SW 1271 (cell line): ENCODE measurements at places on chromosomes 2 and 18.

- no peak for DNase-seq
Measured at GRCh38 chr18:77107292-77107691, 25.3 kb downstream of the MBP start.

DNA sequence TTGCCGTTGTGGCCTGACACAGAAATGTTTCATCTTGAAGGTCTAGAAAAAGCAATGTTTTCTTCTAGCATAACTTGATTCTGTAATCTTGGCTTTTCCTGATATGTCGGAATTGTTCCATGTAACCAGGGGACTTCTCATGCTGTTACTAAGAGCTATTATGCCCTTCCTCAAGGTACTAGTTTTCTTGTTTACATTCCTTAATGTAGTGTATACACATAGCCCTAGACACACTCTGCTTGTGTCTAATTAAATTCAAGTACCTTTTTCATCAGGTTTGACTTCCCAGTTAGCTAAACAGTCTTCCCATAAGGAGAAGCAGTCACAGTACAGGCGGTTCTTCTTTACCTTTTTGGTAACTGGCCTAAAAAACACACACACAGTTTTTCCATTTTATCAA is 122.8 kb upstream of the MSH6 start:
- no peak for DNase-seq

DNA sequence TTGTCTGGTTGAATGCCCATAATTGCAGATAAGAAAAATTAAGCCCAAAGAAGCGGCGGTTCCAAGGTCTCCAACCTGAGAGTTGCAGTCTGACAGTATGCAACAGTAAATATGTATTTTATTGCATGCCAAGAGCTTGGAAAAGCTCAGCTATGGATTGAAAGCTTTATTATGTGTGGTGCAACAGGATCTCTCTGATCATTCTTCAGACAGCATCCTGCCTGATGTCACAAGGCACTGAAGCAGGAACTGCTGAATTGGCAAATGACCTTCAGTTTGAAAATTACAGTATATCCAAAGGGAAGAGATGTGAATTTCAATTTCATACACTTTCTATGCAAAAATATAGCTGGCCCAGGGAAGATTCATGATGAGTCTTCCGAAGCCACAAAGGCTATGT is 42.5 kb downstream of the DOCK10 start:
- DNase-seq, result no peak

- no peak for DNase-seq
Measured at GRCh38 chr2:153606623-153607022, 128.1 kb upstream of the RPRM start.

GRCh38 chr2:234770031-234770506 is 181.7 kb upstream of the SH3BP4 start:
- no peak for DNase-seq

- no peak for DNase-seq
Measured at GRCh38 chr2:41068740-41069139, 616.9 kb upstream of the SLC8A1 start.

GRCh38 chr2:222413295-222413911 is 10.9 kb upstream of the SGPP2 start:
- no peak for DNase-seq

DNA sequence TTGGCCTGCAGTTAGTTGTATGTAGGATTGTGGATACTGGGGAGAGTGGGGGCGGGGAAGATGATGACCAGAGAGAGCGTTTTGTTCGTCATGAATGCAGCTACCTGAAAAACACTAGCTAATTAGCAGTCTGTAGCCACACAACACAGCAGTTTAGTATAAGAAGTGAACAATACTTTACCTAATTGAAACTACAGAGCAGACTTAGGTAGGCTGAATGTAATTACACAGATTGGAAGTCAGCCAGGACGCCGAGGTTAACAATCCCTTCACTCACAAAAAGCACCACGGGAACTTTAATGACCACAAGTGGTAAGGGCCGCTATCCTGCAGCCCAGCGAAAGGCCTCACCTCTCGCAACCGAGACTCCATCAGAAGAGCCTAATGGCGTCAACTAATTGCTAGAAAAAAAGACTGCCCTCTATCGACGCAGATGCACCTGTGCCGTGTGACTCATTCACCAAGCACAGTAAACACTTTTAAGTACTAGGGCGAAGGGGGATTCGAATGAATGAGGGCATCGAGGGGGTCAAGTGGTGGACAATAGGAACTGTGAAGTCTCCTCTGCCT is 591.0 kb downstream of the ARHGAP15 start:
- DNase-seq, result no peak

DNA sequence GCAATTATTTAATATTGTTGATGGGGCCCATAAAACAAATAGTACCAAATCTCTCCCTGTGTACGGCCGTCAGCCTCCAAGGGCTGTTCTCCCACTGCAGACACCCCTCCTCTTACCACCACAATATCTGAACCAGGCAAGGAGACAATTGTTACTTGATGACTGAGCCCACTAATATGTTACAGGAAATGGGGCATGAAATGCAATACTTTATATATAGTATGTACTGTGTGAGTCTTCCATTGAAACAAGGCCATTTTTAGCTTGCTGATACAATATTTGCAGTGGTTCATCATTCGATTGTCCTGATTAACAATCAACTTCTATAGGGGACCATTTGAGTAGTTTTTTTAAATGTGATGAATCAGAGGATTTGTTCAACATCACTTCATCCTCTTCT is 307.3 kb downstream of the GBX2 start:
- DNase-seq, result no peak

- DNase-seq, result peak; percentile 4
Measured at GRCh38 chr18:27378431-27379095, 193.5 kb upstream of the CHST9 start.

GRCh38 chr2:46002507-46002883 is 294.7 kb upstream of the EPAS1 start:
- no peak for DNase-seq

GRCh38 chr2:136653861-136654260 is 111.5 kb upstream of the THSD7B start:
- no peak for DNase-seq

DNA sequence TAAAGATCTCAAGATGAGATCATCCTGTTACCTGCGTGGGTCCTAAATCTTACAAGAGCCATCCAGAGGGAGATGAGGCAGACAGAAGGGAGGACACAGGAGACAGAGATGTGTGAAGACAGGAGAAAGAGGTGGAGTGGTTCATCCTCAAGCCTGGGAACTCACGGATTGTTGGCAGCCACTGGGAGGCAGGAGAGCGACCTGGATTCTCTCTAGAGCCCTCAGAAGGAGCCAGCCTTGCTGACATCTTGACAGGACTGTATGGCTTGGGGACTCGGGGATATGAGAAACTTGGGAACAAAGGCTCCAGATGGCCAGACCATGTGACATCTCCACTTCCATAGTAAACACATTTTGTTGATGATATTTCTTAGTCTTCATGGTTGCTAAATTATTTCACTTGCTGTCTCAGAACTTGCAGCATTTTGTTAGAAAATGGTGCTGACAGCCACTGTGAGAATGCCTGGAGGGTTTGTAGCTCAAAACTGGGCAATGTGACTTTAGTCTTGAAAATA is 57.8 kb upstream of the MC2R start:
- DNase-seq, result no peak

DNA sequence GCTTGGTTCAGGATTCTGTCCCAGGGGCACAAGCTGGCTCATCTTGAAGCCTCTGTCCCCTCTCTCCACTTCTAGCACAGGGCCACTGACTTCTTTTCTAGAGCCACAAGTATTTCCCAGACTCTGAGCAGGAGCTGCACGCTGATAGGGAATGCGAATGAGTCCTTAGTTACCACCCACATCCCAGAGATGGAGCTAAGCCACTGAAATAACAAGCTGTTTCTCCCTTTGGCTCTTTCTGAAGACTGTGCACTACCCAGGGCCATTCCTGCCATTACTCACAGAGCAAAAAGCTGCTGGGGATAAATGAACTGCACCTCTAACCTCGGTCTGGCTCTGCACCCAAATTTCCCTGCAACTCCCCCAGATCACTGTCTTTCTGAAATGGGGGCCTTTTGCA is 70.6 kb downstream of the TSN start:
- no peak for DNase-seq

- DNase-seq, result no peak
Measured at GRCh38 chr18:421247-422155, 79.0 kb downstream of the COLEC12 start.

DNA sequence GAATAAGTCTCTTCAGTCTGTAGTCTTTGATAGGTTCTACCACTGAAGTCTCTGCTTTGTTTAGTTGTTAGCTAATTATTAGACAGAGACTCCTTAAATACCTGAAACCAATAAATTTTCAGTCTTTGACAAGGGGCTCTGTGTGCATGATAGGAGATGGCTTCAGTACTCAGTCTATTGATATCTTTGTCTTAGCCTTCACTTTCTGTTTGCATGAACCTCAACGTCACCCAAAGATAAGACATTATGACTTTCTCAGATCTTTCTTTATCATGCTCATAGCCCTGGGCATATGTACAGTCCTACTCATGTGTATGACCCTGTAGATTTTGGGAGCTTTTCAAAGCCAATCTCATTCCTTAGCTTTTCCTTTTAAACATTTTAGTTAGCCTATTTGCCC is 183.5 kb upstream of the GCFC2 start:
- no peak for DNase-seq

DNA sequence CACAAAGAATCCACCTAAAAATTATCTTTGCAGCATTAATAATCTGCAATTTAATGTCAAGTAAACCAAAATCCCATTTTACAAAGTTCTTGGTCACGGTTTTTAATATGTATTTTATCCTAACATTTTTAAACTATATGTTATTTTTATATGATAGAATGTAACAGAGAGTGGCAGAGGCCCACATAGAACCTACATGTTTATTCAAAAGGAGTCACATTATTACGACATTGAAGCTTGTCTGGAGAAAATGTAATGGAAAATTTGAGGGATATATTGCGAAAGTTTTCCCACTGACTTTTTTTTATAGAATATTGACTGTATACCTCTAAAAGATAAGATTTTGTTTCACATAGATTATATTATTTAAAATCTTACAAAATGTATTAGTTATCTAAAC is 89.7 kb upstream of the COL3A1 start:
- DNase-seq, result no peak
